NCI-H1436 (cell line): ENCODE measurements at places on chromosomes 3 and 15.

DNA sequence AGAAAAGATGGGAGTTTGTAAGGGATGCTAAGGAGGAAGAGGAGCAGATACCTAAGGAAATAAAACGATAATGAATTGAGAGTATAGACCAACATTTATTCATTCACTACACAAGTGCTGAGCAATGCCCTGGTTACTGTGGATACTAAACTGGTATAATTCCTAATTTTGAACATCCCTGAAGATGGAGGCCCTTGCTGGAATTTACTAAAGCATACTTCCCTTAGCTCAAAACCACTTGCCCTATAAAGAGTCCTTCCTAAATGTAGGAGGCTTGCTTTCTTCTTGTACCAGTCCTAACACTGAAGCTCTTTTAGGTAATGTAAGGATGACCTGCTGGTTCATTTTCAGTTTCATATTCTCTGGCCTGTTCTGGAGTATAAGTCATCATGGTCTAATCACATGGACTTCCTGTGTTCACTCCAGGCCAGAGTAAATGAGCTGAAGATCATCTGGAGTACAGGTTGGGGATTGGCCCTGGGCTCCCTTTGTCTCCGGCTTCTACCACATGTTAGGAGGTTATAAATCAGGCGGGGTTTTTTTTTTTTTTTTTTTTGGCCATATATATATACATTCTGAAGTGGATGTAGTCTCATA is 40.1 kb upstream of the MTMR10 start:
- DNase-seq, result no peak

DNA sequence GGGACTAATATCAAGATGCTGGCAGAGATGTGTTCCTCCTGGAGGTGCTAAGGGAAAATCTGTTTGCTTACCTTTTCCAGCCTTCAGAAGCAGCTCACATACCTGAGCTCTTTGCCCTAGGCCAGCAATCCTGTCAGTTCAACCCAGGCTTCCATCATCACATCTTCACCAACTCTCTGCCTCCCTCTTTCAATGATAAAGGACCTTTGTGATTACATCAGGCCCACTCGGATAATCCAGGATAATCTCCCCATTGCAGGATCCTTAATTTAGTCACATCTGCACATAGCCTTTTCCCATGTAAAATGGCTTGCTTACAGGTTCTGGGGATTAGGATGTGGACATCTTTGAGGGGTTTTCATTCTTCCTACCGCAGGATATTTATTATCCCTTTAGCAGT is 58.3 kb downstream of the NSUN3 start:
- DNase-seq, result no peak

- no peak for DNase-seq
Observed at GRCh38 chr3:101567528-101568317, 6.1 kb downstream of the TRMT10C start.

DNA sequence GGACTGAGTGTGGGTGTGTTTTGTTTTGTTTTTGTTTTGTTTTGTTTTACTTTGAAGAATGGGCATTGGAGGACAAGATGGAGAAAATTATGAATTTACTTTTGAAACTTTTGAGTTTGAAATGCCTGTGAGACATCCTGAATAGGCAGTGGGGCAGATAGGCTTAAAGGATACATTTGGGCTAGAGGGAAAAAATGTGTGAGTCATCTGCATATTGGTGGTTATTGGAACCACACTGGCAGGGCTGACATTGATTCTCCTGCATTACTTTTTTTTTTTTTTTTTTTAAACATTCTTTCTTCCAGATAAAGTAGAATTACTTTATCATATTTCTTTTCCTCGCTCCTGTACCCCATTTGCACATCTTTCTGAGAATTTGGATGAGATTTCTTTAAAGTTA is 56.1 kb downstream of the CALML4 start:
- no peak for DNase-seq

DNA sequence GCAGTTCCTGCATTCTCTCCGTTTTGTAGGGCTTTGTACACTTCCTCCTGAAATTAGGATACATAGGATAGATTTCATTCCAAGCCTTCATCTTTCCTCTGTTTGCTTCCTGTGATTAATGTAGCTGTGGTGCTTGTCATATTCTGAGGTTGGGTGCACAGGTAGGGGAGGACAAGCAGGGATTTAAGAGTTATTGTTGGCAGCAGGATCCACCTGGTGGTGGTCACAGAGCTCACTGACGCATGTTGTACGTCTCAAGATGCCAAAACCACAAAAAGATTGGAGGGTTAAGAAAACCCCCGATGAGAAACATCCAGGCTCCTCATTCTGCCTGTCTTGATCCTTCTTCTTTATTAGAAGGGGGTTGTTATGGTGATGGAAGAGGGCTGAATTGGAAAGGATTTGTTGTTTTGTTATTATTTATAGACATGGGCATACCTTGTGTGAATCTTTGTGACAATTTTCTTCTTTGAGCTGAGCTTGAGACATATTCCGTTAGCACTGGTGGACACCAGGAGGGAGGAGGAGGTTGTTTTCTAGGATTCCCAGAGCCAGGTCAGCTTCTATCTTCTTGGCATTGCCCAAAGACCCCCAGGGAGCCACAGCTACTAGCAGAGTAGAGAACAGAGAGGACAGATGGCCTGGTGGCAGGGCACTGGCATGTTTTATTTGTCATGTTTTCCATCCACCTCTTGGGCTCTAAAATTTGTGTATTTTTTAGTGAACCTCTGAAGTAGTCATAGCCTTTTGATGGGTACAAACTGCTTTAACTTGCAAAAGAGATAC is 57.7 kb upstream of the LARS2 start:
- DNase-seq, result no peak

DNA sequence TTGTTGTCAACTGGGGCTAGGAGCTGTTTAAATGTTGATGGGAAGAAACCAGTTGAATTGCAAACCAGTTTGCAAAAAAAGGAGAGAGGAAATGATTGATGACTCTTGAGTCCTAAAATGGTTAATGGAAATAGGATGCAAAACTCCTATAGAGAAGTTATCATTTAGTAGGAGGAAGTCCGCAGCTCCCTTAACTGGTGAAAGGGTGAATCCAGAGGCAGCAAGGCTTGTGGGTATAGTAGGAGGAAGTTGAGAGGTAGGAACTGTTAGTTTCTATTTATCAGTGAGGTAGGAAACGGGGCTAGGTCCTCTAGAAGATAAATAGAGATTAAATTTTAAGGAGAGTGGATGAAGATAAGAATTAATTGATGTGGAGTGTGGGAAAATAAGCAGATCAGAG is 15.4 kb downstream of the IREB2 start:
- DNase-seq, result no peak

DNA sequence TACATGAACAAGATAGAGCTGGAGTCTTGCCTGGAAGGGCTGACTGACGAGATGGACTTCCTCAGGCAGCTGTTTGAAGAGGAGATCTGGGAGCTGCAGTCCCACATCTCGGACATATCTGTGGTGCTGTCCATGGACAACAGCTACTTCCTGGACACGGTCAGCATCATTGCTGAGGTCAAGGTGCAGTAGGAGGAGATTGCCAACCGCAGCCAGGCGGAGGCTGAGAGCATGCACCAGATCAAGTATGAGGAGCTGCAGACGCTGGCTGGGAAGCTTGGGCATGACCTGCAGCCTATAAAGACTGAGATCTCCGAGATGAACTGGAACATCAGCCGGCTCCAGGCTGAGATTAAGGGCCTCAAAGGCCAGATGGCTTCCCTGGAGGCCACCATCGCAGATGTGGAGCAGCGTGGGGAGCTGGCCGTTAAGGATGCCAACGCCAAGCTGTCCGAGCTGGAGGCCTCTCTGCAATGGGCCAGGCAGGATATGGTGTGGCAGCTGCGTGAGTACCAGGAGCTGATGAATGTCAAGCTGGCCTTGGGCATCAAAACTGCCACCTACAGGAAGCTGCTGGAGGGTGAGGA is 5.5 kb upstream of the LARP6 start:
- no peak for DNase-seq
